ENCODE measurements at places on chromosomes 7 and 10.

DNA sequence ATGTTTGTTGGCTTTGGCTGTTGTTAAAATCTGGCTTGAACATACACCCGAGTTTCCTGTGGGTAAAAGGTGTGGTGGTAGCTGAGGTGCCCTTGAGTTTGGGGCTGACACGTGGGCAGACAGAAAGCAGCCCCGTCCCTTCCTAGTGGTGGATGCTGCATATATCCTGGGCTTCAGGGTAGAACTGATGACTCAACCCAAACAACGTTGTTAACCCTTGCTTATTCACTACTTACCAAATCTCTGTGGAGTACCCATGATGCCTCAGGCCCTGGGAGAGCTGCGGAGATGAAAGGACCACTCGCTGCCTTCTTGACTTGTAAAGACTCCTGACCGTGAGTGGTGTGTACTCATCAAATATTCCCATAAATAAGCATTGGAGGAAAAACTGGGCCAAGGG is 245.1 kb downstream of the RAB11FIP2 start:
- no peak for DNase-seq

- DNase-seq: no peak
Measured at GRCh38 chr7:15688279-15688626, 1.8 kb upstream of the MEOX2 start.

GRCh38 chr7:37552030-37552429 is 103.4 kb upstream of the ELMO1 start:
- no peak for DNase-seq

GRCh38 chr7:144787127-144787526 is 48.7 kb downstream of the TPK1 start:
- DNase-seq: no peak

GRCh38 chr7:101111261-101111660 is 15.6 kb upstream of the SERPINE1 start:
- DNase-seq: no peak

GRCh38 chr10:83990126-83990525 is 149.2 kb upstream of the GHITM start:
- DNase-seq: no peak

DNA sequence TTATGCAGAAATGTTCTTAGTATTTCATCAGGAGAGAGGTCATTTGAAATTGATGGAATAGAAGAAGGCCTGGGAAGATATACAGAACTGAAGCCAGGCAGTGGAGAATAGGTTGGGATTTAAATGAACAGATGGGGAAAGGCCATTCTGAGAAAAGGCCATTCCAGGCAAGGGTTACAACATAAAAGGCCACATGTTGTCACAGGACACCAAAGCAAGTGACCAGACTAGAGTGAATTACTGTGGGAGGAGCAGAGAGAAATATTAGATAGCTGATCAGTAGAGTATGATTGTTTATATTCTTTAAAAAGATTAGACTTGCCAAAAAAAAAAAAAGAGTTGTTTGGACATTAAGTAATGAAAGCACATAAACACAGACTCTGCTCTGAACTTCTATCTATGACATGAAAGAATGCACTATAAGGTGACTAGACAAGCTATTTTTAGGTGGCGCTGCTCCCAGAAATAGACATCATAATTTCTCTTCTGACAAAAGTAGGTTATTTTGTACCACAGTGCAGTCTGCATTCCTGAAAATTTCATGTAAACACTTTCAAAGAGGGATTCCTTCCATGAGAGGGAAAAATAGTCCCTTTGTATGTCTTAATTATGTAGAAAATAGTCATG is 55.2 kb upstream of the DKK1 start:
- DNase-seq: peak; percentile 2

GRCh38 chr10:52226197-52226847 is 87.8 kb upstream of the DKK1 start:
- DNase-seq: peak; percentile 40

DNA sequence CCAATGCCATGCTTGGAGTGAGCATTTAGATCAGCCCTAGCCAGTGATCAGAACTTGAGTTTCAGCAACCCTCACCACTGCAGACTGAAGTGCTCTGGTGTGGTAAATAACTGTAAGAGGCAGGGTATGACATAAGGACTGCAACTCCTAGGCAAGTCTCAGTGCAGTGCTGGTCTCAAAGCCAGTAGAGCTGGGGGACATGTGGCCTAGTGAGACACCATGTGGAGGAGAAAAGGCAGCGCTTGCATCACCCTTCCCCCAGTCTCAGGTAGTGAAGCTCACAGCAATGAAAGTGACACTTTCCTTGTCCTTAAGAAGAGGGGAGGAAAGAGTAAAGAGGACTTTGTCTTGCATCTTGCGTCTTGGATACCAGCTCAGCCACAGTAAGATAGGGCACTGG is 386.8 kb upstream of the POT1 start:
- no peak for DNase-seq

- peak; percentile 35 for DNase-seq
Measured at GRCh38 chr7:119175911-119176627, 951.6 kb downstream of the ANKRD7 start.

GRCh38 chr7:106177738-106178592 is 65.9 kb upstream of the SYPL1 start:
- DNase-seq: no peak

- DNase-seq: no peak
Measured at GRCh38 chr10:15739254-15739970, 19.7 kb upstream of the ITGA8 start.

DNA sequence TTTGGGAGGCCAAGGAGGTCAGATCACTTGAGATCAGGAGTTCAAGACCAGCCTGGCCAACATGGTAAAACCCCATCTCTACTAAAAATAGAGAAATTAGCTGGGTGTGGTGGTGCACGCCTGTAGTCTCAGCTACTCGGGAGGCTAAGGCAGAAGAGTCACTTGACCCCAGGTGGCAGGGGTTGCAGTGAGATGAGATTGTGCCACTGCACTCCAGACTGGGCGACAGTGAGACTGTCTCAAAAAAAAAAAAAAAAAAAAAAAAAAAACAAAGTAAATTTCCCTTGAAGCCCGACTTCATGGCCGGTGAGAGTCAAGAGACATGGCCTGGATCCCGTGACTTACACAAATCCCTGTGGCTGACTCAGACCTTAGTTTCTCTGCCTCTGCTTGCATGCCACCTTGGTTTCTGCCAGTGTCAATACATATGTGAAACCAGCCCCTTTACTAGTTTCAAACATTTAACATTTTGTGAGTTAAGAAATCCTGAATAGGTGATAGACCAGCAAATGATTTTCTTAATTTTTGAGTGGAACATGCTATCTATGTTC is 62.8 kb downstream of the ZEB1 start:
- DNase-seq: no peak

DNA sequence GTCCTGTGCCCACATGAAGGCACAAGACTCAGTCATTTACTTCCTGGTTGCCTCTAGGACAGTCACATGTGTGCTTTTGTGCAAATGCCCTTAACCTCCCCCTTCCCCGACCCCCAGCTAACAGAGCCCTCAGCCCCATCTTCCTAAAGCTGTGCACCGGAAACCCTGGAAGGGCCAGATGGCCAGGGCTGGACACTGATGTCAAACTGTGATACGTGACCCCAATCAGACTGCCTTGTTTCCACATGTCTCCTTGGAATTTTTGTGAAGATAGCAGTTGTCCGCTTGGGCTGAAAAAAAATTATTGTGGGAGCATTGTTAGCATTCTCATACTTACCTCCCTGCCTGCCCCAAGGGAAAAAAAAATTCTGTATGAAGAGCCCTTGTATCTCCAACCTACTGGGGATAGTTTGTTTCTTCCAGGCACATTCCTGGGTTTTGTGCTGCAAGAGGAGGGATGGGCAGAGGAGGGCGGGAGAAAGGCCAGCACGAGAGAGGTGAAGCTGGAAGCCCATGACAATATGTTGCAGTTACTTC is 17.0 kb upstream of the ADAM12 start:
- DNase-seq: no peak

Data from GM03348 (cell line).